ENCODE measurements at places on chromosomes 13 and 19.
A peak's percentile ranks its signal among the peaks of the same experiment; 100 is the strongest.

GRCh38 chr19:18437491-18438330 is at the start of gene ISYNA1:
Gene ISYNA1 (minus strand): TSS chr19:18438133. CDS start chr19:18437979, 154 bp downstream.
- no peak for DNase-seq

GRCh38 chr19:50417111-50418081 is 1.3 kb upstream of the SPIB start:
- DNase-seq, result no peak

GRCh38 chr13:42466123-42466522 is 107.8 kb upstream of the TNFSF11 start:
- no peak for DNase-seq

- no peak for DNase-seq
Observed at GRCh38 chr13:20274466-20274865, 42.3 kb upstream of the GJB6 start.

DNA sequence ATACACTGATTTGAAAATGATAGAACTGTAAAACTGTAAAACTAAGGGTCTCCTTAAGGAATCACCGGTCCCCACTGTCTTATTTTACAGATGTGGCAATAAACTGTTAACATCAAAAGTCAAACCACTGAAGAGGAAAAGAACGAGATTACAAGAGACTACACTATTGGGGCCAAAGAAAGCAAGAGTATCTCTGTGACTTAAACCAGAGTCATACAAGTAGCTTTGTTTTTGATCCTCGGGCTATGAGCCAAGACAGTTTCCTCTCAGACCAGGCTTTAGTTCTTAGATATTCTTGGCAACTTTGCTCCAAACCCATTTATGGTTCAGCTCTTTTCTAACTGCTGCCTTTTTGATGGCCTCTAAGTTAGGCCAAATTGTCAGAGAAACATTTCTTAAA is 113.8 kb downstream of the TBC1D4 start:
- peak; percentile 80 for DNase-seq

DNA sequence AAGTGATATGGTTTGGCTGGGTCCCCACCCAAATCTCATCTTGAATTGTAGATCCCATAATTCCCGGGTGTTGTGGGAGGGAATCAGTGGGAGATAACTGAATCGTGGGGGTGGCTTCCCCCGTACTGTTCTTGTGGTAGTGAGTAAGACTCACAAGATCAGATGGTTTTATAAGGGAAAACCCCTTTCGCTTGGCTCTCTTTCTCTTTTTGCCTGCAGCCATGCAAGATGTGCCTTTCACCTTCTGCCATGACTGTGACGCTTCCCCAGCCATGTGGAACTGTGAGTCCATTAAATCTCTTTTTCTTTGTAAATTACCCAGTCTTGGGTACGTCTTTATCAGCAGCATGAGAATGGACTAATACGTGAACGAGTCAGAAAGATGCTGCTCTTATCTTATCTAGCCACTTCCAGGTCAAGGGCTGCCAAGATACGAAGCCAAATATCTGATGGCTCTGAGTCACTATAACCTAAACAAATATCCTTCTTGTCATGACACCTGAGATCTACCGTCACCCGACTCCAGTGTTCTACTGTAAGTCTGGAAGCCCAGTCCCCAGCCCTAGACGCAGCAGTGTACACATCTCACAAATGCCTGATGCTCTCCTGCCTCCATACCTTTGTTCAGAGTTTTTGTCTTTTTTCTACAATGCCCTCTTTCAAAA is 45.9 kb downstream of the SLC15A1 start:
- DNase-seq, result no peak

- DNase-seq, result peak; percentile 18
Observed at GRCh38 chr19:18590273-18591272, 2.0 kb downstream of the REX1BD start.

All from AG10803 (cell line).